ENCODE measurements at places on chromosomes 7 and 10. TPM values are rescaled to one million over a fixed set of nuclear protein-coding genes. Genes with fewer than 3 reads are reported as not detected.
A peak's percentile ranks its signal among the peaks of the same experiment; 100 is the strongest.

DNA sequence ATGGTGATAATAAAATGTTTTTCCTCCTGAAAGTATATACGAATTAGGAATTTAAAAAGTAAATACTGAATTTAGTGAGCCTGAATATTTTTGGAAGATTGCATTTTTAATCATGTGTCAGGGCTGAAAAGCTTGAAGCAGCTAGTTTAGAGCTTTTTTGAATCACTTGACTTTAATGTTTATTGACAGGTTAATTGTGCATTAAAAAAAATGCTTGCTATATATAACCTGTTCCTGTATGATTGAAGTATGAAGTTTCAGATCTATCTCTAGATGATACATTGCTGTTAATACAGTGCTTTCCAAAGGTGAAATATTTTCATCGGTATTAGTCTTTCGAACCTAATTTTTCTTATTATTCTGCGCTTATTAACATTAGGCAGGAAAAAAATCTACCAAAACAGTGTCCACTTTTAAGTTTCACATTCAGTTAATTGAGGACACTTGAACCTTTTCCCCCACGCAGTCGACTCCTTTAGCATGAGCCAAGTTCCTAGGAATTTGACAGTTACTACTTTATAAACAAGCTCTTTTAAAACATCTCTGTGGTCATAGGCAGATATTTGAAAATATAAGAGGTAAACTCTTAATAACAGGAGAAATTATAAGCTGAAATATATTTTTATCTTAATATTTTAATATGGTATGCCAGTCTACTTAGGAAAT lies 187.1 kb downstream of the MLLT10 start:
- peaks cover 10% of the 10 kb centered on the region for H3K4me1 ChIP-seq
- no peaks in the 10 kb centered on the region for H3K36me3 ChIP-seq
- no peak for DNase-seq
- H3K27ac ChIP-seq, result no peak overlapping the region
- no peaks in the 10 kb centered on the region for H3K27me3 ChIP-seq

- no peak overlapping the region for H3K4me3 ChIP-seq
- DNase-seq, result peak; percentile 60
- H3K27me3 ChIP-seq, result no peaks in the 10 kb centered on the region
- H3K27ac ChIP-seq, result peak overlapping the region; percentile 90
- no peaks in the 10 kb centered on the region for H3K36me3 ChIP-seq
These were observed 11.8 kb upstream of the CAMK2G start for GRCh38 chr10:73886085-73886529.

GRCh38 chr10:132967540-132967939 lies 25.2 kb upstream of the CFAP46 start:
- H3K27me3 ChIP-seq, result no peaks in the 10 kb centered on the region
- no peaks in the 10 kb centered on the region for H3K4me1 ChIP-seq
- H3K36me3 ChIP-seq, result no peaks in the 10 kb centered on the region
- no peak overlapping the region for H3K4me3 ChIP-seq

DNA sequence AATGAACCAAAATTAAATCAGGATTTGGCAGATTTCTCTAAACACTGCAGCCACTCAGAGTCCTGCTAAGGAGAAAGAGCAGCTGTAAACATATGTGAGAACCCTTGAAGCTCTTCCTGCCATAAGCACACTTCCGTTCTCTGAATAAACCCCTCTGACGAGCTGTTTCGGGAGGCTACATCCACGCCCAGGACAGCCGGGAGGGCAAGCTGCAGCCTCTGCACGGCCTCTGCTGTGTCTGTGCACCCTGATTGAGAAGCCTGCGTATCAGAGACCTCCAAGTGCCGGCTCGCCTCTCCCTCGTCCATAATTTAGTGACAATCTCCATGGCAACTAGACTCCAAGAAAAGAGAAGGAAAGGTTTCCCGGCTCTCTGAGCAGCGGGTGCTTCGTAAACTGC lies 114.4 kb downstream of the PTPRN2 start:
- H3K4me3 ChIP-seq, result no peak overlapping the region
- no peaks in the 10 kb centered on the region for H3K36me3 ChIP-seq
- no peak for DNase-seq

Gene CLIP2
- 7.3 TPM for total RNA-seq

- H3K4me1 ChIP-seq, result no peaks in the 10 kb centered on the region
- H3K4me3 ChIP-seq, result no peak overlapping the region
- no peaks in the 10 kb centered on the region for H3K36me3 ChIP-seq
- DNase-seq, result no peak
- H3K27ac ChIP-seq, result no peak overlapping the region
- H3K27me3 ChIP-seq, result no peaks in the 10 kb centered on the region
These were observed 84.5 kb downstream of the FZD1 start for GRCh38 chr7:91348711-91349110.

- H3K27me3 ChIP-seq, result no peaks in the 10 kb centered on the region
- DNase-seq, result no peak
- H3K4me1 ChIP-seq, result peaks cover 10% of the 10 kb centered on the region
- H3K4me3 ChIP-seq, result no peak overlapping the region
These were observed 256.6 kb downstream of the TNS3 start for GRCh38 chr7:47325337-47325736.

Gene JAKMIP3
- total RNA-seq, result 1.3 TPM

GRCh38 chr10:102588875-102589274 lies 55.4 kb upstream of the TRIM8 start:
- no peaks in the 10 kb centered on the region for H3K27me3 ChIP-seq
- H3K36me3 ChIP-seq, result no peaks in the 10 kb centered on the region
- no peaks in the 10 kb centered on the region for H3K4me1 ChIP-seq
- no peak overlapping the region for H3K27ac ChIP-seq
- no peak overlapping the region for H3K4me3 ChIP-seq

GRCh38 chr10:86914734-86915133 lies 42.7 kb downstream of the MMRN2 start:
- no peak overlapping the region for H3K4me3 ChIP-seq
- no peaks in the 10 kb centered on the region for H3K27me3 ChIP-seq
- H3K36me3 ChIP-seq, result no peaks in the 10 kb centered on the region
- no peak overlapping the region for H3K27ac ChIP-seq
- DNase-seq, result no peak
- H3K4me1 ChIP-seq, result no peaks in the 10 kb centered on the region

Gene TACR2
- 0.66 TPM for total RNA-seq

DNA sequence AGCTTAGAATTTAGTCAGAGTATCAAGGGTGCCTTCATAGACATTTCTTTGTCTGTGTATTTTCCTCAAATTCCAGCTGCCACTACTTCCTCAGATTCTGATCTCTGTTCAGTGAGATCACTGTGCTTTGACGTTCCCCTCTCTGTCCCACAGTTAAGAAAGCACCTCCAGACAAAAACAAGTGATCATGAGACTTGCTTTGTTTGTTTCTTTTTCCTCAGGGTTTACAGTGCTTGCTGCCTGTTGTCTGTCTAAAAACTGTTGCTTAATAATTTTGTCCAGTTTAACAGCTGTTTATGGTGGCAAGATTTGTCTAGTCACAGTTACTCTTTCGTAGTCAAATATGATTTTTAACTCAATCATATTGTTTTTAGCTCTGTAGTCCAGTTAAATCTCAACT lies 29.1 kb downstream of the TRUB1 start:
- peak overlapping the region; percentile 8 for H3K27ac ChIP-seq
- DNase-seq, result no peak

Measured in breast epithelium (tissue), 4 donors.